ENCODE measurements at places on chromosomes 7 and 10.

GRCh38 chr7:140223515-140224221, 46.9 kb upstream of the KDM7A start:
- no peak for DNase-seq

GRCh38 chr10:2935647-2936386, 131.5 kb upstream of the PFKP start:
- no peak for DNase-seq

DNA sequence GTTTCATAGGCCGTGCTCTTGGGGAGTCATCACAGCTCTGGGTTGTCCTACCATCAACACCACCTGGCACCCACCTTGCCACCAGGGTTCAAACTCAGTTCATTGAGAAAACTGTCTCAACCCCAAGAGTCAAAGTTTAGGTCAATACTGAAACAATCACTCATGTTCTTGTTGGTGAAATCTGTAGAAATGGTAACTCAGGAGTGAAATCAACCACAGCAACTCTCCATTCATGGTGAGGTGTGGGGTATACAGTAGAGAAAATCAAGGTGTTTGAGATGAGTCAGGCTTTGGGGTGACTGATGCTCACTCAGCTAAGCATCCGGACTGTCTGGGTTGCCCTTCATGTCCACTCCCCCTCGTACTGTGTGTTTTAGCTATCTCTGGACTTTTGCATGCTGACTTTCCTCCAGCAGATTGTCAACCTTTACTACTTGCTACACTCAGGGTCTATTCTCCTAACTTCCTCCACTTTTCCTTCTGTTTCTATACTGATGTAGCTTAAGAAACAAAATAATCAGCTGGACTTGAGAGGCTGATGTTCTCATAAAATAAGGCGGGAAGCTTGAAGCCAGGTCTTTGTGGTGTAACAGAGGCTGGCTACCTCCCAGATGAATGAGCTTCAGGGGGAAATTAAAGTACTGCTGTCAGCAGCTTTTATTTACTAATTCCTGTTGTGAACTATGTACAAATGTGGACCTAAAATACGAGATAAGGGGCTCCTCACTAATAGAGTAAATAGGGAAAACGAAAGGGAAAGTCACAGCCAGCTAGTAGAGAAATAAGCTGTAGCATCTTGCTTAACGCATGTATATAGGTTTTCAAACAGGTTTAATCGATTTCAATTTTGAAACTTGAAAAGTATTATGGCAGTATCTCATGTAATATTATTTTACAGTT, 173.6 kb upstream of the AKR1E2 start:
- DNase-seq: no peak

DNA sequence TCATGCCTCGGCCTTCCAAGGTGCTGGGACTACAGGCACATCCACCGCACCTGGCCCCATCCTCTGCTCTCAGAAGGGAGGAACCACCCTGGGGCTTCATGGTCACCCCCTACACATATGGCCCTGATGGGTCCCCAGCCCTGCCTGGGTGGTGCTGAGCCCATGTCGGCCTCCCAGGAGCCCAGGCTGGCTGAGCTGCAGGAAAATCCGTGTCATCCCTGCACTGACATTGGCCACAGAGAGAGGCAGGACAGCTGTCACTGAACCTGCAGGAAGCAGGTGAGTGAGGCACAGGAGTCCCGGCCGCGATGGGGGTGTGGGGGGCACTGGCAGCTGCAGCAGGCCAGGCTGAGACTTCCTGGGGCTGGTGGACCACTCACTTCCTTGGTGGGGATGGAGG, 8.0 kb downstream of the GRIFIN start:
- DNase-seq: no peak

DNA sequence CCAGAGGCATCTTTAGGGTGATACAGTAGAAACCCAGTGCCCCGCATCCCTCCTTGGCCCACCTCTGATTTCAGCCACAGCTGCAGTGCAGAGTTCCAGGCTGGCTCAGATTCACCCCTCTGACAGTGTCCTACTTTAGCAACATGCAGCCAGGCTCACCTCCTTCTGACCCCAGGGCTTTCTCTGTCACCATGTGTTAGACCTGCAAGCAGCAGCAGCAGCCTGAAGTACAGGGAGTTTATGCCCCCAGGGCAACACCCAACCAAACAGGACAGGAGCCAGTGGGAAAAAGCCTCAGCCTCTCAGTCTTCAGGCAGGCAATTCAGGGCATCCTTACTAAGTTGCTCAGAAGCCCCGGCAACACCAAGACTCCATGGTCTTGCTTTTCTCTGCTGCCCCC, 109.0 kb upstream of the PLXNA4 start:
- no peak for DNase-seq

- DNase-seq: no peak
These were observed 49.0 kb downstream of the PIK3AP1 start for GRCh38 chr10:96671211-96671890.

DNA sequence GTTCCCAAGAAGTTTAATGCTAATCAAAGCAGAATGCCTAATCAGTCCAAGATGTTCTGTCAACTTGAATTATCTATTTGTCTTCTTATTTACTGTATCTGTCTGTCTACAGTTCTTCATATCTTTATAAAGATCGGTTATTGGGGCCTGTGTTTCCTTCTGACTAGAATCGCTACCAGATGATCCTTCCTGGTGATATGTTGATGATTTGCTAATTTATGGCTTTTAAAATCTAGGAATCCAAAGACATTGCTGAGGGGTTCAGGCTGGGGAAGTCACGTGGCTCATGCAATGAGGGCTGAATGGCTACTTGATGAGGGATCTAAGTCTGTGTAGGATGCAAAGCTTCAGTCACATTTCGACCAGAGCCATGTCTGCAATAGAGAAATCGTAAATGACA, 536.3 kb downstream of the KCNMA1 start:
- no peak for DNase-seq

DNA sequence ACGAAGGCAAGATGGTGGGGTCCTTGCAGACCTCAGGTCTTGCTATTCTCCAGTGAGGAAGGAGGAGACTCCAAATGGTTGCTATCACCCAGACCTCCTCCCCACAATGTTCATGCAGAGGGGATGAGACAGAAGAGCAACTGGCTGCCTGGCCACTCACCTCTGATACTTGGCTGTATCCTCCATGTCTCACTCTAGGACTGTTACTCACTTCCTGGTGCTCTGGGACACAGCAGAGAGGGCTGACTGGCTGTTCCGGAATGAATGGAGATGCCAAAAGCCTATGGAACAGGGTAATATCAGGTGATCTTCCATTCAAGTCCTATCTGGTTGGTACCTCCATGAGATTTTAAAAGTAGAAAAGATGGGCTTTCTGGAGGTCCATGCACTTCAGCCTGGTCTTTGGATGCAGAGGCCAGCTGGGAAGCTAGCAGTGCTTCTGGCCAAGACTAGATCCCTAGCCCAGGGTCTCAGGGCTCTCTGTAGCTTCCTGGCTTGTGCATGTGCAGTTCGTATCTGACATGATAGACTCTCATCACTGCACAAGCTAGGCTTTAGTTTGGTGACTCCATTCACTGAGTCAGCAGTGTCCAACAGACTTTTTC, 27.0 kb upstream of the ABI1 start:
- no peak for DNase-seq

DNA sequence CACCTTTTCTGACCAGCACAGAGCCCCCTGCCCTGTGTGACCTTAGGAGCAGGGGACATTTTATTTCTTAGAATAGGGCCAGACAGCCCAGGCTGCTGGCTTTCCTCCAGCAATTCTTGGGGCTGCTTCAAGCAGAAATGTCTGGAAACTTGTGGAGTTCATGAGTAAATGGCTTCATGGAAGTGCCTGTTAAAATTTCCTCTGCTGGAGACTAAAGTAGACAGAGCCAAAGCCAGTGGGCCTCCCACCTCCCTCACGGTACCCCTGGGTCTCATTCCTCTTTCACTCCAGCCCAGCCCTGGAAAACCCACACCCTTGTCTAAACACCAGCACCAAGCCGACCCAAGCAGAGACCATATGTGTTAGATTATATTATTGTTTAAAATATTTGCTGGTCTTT, 505.5 kb upstream of the ZMIZ1 start:
- no peak for DNase-seq

- DNase-seq: no peak
These were observed 22.2 kb upstream of the LYZL1 start for GRCh38 chr10:29266641-29267040.

Data from occipital lobe (tissue), 3 donors.